ENCODE measurements at places on chromosomes 16 and 17.

- DNase-seq, result peak; percentile 14
Observed at GRCh38 chr16:20612551-20613480, 36.6 kb upstream of the ACSM2B start.

- DNase-seq, result peak; percentile 67
Observed at GRCh38 chr17:27471321-27472269, 15.3 kb downstream of the KSR1 start.

GRCh38 chr16:15829460-15829859, 27.4 kb downstream of the MYH11 start:
- DNase-seq, result no peak

DNA sequence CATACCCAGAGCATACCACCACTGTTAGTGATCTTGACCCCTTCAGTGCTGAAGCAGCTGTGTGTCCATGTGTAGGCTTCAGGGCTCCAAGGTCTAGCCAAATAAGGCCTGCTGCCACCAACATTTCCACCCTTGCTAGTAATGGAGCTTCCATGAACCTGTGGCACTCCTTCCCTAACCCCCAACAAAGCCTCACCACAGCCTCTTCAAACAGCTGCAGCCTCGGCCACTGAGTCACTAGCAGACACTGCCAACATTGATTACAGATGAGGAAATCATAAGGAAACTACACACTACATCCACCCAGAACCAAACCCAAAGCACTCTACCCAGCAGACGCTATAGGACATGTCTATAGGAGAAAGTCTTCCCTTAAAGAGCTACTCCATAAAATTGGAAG, 610.7 kb downstream of the KCNJ2 start:
- DNase-seq, result peak; percentile 17

- DNase-seq, result peak; percentile 28
Observed at GRCh38 chr17:59165933-59166342, 10.4 kb downstream of the PRR11 start.

DNA sequence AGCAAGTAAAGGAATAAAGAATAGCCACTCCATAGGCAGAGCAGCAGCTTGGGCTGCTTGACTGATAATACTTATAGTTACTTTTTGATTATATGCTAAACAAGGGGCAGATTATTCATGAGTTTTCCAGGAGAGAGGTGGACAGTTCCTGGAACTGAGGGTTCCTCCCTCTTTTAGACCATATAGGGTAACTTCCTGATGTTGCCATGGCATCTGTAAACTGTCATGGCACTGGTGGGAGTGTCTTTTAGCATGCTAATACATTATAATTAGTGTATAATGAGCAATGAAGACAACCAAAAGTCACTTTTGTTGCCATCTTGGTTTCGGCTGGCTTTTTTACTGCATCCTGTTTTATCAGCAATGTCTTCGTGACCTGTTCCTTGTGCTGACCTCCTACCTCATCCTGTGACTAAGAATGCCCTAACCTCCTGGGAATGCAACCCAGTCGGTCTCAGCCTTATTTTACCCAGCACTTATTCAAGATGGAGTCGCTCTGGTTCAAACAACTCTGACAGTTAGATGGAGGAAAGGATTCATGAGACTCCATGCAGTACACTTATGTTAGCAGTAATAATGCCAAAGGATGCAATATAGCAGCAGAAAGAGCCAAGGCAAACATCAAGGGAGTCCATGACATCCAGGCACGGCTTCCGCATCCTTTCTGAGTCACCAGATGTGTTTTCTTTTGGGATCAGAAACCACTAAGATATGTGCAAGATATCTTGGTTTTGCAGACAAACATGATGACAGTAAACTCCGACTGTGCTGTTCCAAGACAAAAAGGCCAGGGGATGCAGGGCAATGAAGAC, 55.8 kb upstream of the B4GALNT2 start:
- peak; percentile 84 for DNase-seq

GRCh38 chr16:49967012-49967559, 57.9 kb upstream of the CNEP1R1 start:
- no peak for DNase-seq

- DNase-seq, result peak; percentile 39
Observed at GRCh38 chr17:47789611-47790561, 31.7 kb downstream of the OSBPL7 start.

DNA sequence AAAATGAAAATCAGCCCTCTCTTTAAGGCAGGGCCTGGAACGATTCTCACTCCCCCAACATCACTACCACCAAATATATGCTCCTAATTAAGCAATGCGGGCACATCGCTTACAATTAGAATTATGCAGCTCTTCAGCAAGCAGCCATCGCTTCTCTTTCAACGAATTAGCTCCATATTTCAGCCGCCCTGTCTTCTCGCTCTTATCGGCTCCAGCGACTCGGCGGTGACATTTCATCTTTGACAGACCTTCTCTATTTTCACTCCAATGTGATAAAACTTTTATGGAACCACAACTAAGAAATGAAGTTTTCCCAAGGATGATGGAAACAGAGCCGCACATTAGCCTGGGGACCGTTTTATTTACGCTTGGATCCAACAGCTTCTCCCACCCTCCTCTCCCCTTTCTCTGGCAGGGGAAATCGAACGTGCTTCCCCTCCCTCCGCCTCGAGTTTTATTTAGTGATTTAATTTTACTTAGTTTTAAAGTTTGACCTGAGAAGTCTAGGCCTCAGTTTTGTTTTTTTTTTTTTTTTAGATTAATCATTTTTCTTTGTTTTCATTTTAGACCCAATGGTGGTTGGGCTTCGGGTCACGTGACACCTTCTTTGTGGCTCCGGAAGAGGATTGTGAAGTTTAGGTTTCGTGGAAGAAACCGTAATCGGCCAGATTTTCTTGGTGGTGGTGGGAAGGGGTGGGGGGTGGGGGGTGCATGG, 3.1 kb upstream of the HOXB2 start:
- DNase-seq, result no peak

GRCh38 chr17:71316176-71316897, 804.5 kb upstream of the SOX9 start:
- DNase-seq, result no peak

GRCh38 chr17:8905331-8905730, 37.9 kb upstream of the PIK3R6 start:
- no peak for DNase-seq

DNA sequence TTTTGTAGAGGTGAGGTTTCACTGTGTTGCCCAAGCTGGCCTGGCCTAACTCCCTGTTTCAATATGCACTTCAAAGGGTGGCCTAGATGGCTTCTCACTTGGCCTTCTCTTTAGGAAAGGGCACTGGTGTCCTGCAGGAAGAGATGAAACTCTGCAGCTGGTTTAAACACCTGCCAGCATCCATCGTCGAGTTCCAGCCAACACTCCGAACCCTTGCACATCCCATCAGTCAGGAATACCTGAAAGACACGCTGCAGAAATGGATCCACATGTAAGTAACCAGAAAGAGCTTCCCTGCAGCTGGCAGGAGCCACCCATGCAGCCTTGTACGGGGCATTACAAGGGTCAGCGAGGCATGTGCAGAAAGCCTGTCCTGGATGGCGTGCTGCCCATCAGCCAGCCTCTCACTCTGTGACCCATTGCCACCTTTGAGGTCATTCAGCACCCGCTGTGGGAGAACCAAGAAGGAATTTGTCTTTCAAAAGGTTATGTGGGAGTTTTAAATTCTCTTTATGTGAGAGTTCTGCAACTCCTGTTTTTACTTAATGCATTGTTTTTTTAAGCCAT, 7.0 kb downstream of the COG1 start:
- DNase-seq, result no peak

DNA sequence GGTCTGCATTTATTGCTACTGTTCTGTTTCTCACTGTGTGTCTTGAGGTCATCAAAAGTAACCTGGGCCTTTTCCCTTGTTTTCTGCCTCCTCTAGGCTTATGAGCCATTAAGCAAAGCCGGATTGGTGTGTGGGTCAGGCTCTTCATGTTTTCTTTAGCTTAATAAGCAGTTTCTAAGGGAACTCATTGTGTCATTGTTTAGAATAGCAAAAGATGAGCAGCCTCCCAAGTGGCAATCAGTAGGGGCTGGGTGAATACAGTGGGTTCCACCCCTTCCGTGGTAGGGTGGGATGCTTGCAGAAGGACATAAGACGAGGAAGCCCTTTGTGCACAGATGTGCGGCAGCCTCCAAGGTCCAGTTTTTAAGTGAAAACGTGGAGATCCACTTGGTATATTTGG, 34.5 kb downstream of the ABCC1 start:
- no peak for DNase-seq

- DNase-seq, result no peak
Observed at GRCh38 chr17:4477255-4477791, 21.4 kb upstream of the SPNS2 start.

DNA sequence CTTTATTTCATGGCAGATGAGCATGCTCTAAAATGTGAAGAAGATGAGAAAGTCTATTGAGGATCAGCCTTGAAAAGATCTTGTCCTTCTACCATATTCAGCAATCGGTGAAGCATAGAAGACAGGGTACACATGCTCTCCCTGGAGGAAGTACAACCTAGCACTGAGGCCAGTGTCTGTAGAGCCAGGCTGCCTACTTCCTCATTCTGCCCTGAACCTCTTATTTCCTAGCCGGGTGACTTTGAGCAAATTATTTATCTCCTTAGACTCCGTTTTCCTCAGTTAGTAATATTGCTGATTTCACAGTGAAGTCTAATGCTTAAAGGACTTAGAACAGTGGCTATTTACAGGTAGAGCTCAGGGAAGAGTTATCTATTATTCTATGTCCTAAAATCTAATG, 58.4 kb downstream of the TMEM100 start:
- no peak for DNase-seq

DNA sequence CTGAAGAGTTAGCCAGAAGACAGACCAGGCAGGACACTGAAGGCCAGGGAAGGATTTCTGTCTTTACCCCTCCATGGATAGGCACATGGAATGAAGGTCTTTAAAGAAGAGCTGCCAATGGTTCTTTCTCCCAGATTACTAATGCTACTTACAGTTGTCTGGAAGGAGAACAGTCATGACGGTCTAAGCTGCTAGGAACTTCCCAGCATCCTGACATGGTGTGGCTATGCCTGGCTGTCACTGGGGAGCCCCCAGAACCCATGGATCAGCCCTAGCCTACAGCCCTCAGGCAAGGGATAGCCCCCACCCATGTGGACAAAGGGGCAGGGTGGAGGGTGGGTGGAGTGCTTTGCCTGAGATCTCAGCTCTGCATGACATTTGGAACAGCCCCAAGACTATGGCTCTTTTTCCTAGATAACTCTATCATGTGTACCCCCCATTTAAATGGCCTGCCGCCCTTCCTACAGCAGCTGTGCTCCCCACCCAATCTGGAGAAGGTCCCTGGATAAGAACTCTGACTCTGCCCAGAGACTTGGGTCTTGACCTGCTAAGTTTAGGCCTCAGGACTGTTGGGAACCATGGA, 9.2 kb upstream of the KAT7 start:
- no peak for DNase-seq

DNA sequence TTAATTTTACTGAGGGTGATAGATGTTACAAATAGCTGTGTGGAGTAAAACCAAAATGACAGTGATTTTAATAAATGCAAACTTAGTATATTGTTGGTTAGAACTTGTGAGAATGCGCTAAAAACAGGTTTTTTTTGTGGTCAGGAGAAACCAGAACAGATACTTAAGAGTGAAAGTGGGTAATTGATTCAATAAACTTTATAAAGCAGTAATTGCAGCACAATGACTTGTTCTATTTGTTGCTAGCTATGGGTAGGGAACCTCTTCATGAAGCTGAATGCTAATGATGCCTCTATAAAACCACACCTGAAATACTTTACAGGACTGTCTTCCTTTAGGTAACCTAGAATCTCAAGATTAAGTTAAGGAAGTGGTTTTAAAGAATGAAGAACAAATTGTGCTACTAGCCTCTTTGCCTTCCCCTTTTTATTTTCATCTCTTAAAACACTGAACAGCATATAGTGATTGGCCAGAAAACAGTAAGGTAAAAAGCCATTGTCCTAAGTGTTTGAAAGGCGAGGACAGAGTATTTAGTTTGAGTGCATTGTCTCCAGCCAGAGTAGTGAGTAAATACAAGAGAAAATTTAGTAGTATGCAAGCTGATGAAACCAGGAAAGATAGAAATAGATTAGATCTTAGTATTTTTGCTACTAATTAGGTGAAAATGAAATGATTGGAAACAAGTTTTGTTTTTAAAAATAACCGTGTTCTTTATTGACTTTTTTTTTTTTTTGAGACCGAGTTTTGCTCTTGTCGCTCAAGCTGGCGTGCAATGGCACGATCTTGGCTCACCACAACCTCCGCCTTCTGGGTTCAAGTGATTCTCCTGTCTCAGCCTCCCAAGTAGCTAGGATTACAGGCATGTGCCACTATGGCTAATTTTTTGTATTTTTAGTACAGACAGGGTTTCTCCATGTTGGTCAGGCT, 6.0 kb downstream of the GGNBP2 start:
- DNase-seq, result no peak

DNA sequence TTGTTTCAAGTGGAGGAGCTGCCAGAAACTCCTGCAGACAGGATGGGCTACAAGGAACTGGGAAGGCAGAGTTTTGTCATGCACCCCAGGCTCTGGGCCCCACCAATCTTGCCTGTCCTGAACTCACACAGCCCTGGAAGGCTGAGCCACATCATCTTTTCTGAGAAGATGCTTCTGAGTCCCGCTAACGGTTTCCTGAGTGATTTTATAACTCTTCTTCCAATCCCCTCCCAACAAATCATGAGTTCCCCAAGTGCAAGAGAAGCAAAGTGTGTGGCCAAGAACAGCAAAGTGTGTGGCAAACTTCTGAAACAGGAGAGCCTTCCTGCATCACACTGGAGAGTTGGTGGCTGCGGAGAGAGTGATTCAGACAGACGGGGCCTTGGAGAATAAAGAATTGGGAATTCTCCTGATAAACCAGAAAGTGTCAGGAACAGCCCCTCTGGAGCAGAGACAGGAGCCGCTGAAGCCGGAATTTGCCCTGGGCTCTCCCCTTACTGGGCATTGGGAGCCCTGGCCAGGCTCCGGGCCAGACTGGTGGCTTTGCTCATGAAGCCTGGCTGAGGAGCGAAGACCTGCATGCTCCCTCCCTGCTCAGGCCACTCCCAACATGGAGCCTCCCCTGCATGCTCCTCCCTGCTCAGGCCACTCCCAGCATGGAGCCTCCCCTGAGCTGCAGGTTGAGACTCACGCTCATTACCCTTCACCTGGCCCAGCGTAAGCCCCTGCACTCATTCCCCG, 47.2 kb downstream of the PITPNM3 start:
- DNase-seq, result no peak

DNA sequence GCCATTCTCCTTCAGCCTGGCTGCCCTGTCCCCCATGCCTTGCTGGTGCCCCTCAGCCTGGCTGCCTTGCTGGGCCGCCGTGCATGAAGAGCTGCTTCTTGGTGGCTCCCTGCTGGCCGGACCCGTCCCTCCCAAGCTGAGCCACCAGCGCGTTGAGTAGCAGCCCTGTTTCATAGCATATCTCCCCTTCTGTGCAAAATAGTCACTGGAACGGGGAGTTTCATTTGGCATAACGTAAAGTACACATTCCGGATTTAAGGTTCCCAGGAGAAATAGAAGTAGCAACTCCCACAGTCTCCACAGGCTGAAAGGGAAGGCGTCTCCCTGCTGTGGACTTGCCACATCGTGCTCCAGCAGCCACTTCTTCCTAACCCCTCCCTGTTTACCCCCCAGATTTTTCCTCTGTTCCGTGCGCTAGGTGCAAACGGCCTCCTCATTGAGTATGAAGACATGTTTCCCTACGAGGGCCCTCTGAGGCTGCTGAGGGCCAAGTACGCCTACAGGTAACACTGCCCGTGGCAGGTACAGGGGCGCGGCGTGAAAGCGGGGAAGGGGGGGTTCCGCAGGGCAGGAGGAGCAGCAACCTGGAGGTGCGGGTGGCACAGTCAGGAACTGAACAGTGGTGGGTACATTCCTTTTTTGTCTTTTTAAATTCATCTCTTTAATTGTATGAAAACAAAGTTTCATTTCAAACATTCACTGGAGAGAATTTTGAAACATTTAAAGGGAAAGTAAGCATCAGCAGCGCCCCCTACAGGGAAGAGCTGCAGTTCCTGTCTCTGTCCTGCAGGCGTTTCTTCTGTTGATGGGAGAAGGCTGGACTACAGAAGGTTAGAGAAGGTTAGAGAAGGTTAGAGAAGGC, 5.8 kb upstream of the OGFOD3 start:
- peak; percentile 24 for DNase-seq
